A549 treated with RU486 at 1 μM for 4 hours (cell line): ENCODE measurements at places on chromosomes 1 and 21. TPM values are rescaled to one million over a fixed set of nuclear protein-coding genes. Genes with fewer than 3 reads are reported as not detected.

MARK1 gene
- total RNA-seq: 0.07 to 0.32 TPM (median 0.11 TPM) in 5 replicates

PRELP gene
- total RNA-seq: not detected in 5 replicates

C8A gene
- not detected in 5 replicates for total RNA-seq

CACNA1S gene
- not detected in 5 replicates for total RNA-seq

KRTAP12-2 gene
- total RNA-seq: not detected in 5 replicates

TSPAN2 gene
- total RNA-seq: 0.95 to 1.5 TPM (median 1.2 TPM) in 5 replicates

GPR52 gene
- total RNA-seq: not detected in 5 replicates

FABP3 gene
- not detected in 5 replicates for total RNA-seq

CDC42BPA gene
- 6.4 to 10.8 TPM (median 9.4 TPM) in 5 replicates for total RNA-seq

ENSA gene
- total RNA-seq: 128 to 152 TPM (median 133 TPM) in 5 replicates
